HT1080 (cell line): ENCODE measurements at places on chromosomes 12 and 14.

GRCh38 chr12:125983784-125984500, 918.7 kb downstream of the AACS start:
- DNase-seq: no peak

DNA sequence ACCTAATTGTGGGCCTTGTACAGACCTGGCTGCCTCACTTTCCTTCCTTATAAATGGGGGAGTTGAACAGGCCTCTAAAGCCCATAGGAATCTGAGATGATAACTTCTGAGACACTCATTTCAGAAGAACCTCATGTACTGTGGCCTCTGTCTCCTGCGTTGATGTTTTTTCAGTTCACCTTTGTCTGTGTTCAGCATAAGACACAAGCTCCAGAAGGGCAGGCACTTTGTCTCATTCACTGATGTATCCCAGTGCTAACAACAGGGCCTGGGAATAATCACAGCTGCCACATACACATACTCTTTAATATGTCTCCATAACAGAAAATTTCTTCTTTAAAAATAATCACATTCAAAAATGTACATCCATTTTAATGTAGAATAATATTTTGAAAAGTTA, 3.3 kb downstream of the FGD6 start:
- DNase-seq: no peak

GRCh38 chr14:53672526-53672925, 284.1 kb downstream of the BMP4 start:
- no peak for DNase-seq

GRCh38 chr14:63267171-63267570, 51.6 kb downstream of the GPHB5 start:
- DNase-seq: no peak

DNA sequence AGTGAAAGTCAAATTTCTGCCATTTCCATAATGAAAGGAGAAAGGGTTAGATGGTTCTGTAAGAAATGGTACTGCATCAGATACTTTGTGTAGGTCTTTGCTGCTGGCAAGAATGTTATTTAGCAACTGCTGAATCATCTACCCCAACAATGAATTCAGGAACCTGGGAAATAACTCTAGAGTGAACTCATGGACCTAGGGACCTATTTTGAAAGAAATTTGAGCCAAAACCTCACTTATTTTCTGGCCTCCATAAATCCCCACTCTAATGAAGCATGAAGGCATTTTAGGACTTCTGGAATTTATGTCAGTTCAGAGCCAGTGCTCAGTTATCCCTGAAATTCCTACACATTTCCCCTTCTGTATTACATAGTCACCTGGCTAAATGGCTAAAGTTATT, 50.9 kb upstream of the CPNE8 start:
- peak; percentile 63 for DNase-seq

DNA sequence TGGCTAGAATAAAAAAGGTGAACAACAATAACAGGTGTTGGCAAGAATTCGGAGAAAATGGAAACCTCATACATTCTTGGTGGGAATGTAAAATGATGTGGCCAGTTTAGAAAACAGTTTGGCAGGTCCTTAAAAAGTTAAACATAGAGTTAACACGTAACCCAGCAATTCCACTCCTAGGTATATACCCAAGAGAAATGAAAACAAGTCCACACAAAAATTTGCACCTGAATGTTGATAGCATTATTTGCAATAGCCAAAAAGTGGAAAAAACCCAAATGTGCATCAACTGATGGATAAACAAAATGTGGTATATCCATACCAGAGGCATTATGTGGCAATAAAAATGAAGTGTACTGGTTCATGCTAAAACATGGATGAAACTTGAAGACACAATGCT, 2.3 kb upstream of the MYO1H start:
- no peak for DNase-seq

GRCh38 chr14:103103461-103104388, 9.2 kb downstream of the EXOC3L4 start:
- DNase-seq: peak; percentile 68

- no peak for DNase-seq
Observed at GRCh38 chr12:46300910-46301309, 32.1 kb upstream of the SLC38A1 start.

- peak; percentile 14 for DNase-seq
Observed at GRCh38 chr12:116818341-116818856, 62.8 kb downstream of the HRK start.
